ENCODE measurements at places on chromosomes 1 and 21.

DNA sequence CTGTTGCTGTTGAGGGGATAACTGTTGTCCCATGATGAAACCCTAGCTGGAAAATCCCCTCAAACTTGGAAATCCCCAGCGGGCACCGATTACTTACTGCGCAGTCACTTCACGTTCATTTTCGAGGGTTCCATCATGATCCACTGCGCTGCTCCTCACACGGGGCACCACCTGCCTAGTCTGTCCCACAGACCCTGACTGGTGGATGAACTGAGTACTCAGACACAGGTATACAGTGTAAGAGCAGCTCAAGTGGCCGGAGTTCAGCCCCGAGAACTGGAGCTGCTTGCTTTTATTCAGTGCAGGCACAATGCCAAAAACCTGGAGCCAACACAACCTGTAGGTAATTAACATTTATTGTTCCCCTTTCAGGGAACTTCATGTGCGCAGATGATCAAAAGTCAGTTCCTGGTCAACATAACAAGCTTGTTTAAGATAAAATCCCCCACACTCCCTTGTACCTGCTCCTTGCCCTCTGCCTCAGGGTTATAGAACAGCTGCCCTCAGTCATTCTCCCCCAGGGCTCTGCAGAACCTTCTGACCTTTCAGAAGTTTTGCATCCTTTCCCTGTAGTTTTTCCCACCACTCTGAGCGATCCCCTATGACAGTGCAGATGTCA, 46.5 kb upstream of the PRELP start:
- peaks cover 13% of the 10 kb centered on the region for H3K4me1 ChIP-seq
- DNase-seq: no peak
- no peak overlapping the region for H3K4me3 ChIP-seq
- H3K27me3 ChIP-seq: peaks cover 60% of the 10 kb centered on the region

DNA sequence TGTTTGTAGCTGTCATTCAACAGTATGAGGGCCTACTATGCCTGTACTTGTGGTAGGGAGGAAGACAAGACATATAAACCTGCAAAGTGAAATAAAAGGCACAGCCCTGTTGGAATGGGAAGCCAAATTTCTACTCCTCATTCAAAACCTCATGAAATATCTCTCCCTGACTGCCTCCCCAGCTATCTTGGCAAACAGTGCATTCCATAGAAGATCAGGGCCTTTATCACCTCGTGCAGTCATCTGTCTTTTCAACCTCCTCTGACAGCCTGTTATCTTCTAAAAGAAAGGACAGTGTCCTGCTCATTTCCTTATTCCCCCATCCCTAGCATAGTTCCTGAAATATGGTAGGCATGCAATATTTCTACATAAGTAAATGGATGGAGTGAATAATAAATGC, 71.0 kb downstream of the SH3GLB1 start:
- H3K4me3 ChIP-seq: no peak overlapping the region
- peaks cover 68% of the 10 kb centered on the region for H3K4me1 ChIP-seq
- DNase-seq: no peak
- no peaks in the 10 kb centered on the region for H3K27me3 ChIP-seq
- H3K36me3 ChIP-seq: no peaks in the 10 kb centered on the region
- peak overlapping the region; percentile 79 for H3K27ac ChIP-seq

DNA sequence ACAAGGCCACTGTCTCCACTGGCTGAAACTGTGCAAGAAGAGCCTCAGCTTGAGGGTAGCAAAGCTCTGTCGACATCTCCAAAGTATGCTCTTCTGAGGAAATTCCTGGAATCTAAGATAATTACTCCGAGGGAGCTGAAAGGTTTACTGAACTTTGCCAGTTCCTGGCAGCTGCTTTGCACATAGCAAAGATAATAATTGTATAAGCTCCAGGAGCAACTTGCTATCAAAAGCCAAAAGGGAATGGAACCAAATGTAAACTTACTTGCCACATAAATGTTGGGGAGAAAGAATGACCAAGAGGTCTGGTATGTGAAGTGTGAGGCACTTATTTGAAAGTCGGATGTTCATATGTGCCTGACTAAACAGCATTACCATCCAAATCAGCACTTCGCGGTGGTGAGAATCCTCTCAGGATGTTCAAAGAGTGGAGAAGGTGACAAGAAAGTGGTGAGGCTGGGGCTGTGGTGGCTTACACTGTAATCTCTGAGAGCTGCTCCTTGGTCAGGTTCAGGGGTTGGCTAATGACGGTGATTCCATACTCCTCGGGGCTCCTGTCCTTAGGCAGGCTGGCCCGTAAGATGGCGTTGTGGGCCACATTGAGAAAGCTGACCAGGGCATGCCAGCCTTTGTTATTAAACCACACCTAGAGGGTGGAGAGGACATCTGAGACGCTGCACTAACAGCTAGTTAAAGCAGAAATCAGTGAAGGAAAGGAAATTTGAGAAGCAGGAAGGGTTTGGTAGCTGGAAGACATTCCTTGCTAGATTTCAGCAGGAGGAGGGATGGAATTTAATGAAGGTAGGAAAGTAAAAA, 100.0 kb downstream of the ABCA4 start:
- peaks cover 45% of the 10 kb centered on the region for H3K4me1 ChIP-seq
- peak; percentile 83 for DNase-seq
- no peak overlapping the region for H3K4me3 ChIP-seq
- peaks cover 6% of the 10 kb centered on the region for H3K27me3 ChIP-seq
- peak overlapping the region; percentile 61 for H3K27ac ChIP-seq

- no peaks in the 10 kb centered on the region for H3K27me3 ChIP-seq
- no peaks in the 10 kb centered on the region for H3K36me3 ChIP-seq
- H3K27ac ChIP-seq: no peak overlapping the region
- no peak for DNase-seq
These were observed 9.1 kb downstream of the NTNG1 start for GRCh38 chr1:107149946-107150345.

DNA sequence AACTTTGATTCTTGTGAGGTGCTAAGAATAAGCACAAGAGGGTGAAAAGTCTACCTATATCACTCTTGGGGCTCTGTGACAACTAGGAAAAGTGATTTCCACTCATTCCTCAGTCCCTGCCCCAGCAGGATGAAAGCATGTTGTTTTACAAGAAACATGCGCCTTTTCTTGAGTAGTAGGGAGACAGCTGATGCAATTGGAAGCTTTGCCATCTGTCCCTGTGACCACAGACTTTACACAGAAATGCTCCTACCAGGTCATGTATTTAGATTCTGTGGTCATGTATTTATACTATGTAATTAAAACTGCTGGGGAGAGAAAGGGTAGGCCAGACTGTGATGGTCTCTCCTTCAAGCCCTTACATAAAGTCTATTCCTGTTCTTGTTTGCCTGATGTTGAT, 445.5 kb downstream of the PTPRC start:
- no peaks in the 10 kb centered on the region for H3K36me3 ChIP-seq
- H3K4me1 ChIP-seq: peaks cover 18% of the 10 kb centered on the region
- no peak for DNase-seq
- H3K27me3 ChIP-seq: no peaks in the 10 kb centered on the region
- no peak overlapping the region for H3K27ac ChIP-seq
- no peak overlapping the region for H3K4me3 ChIP-seq

DNA sequence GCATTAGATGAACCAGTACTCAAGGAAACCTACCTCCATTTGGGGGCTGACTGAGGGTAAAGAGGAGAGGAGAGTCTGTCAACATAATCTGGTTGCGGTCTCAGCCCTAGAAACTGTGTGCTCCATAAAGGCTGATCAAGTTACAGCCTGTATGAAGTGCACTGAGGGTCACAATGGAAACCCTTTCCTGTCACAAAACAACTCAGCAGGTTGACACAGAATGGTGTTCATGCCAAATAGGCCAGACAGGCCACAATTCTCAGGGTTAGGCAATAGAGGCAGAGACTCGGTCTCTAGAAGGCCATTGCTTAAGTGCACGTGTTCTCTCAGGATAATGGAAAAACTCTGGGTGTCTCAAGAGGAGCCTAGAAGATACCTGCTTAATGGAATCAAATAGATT, 4.1 kb upstream of the ANKRD35 start:
- H3K4me3 ChIP-seq: no peak overlapping the region
- no peaks in the 10 kb centered on the region for H3K36me3 ChIP-seq
- no peaks in the 10 kb centered on the region for H3K27me3 ChIP-seq
- H3K27ac ChIP-seq: no peak overlapping the region
- peaks cover 49% of the 10 kb centered on the region for H3K4me1 ChIP-seq

GRCh38 chr1:216731562-216731961, 8.3 kb upstream of the ESRRG start:
- no peak overlapping the region for H3K4me3 ChIP-seq
- no peaks in the 10 kb centered on the region for H3K36me3 ChIP-seq
- H3K27ac ChIP-seq: no peak overlapping the region
- no peaks in the 10 kb centered on the region for H3K4me1 ChIP-seq

DNA sequence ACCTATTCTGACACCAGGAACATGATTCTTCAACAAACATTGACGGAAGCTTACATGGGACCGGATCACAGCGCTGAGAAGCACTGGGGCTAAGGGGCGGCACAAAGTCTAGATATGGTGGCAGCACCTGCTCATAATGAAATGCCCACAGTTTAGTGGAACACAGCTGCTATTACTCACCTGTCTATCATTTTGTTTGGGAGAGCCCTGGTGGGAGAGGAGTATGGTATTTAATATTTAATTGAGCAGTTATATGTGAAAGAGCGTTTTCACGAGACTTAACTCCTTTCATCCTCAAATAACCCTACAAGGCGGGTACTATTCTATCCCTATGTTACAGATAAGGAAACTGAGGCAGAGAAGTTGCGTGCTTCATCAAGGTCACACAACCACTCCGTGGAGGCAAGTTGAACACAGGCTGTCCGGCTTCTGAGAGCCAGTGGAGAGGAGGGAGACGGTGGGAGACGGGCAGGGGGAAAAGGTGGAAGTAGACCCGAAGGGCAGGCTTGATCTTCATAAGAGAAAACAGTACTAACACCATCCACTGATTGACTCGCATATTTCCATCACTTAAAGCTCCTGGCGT, 790 bp upstream of the TSNAX start:
- DNase-seq: no peak
- peak overlapping the region; percentile 100 for H3K27ac ChIP-seq
- peaks cover 17% of the 10 kb centered on the region for H3K36me3 ChIP-seq
- peaks cover 4% of the 10 kb centered on the region for H3K27me3 ChIP-seq
- H3K4me1 ChIP-seq: peaks cover 24% of the 10 kb centered on the region
- peak overlapping the region; percentile 97 for H3K4me3 ChIP-seq

DNA sequence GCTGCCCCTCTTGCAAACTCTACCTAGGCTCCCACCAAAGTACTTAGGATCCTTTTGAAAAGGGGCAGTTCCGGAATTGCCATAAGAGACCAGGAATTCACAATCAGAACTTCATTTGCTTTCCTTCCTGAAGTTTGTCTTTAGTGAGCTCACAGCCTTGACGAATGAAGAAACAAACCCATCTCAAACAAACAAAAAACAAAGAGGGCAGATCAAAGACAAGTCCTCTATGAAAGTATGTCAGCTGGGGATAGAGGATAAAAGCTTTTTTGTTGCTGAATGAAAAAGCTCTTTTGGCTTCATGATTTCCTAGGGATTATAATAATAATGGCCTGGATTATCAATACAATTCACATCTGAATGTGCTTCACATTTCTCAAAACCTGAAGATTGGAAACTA, 357.9 kb upstream of the DUSP10 start:
- H3K4me3 ChIP-seq: no peak overlapping the region
- no peak for DNase-seq
- no peaks in the 10 kb centered on the region for H3K4me1 ChIP-seq
- H3K36me3 ChIP-seq: no peaks in the 10 kb centered on the region
- no peak overlapping the region for H3K27ac ChIP-seq
- H3K27me3 ChIP-seq: peaks cover 8% of the 10 kb centered on the region

DNA sequence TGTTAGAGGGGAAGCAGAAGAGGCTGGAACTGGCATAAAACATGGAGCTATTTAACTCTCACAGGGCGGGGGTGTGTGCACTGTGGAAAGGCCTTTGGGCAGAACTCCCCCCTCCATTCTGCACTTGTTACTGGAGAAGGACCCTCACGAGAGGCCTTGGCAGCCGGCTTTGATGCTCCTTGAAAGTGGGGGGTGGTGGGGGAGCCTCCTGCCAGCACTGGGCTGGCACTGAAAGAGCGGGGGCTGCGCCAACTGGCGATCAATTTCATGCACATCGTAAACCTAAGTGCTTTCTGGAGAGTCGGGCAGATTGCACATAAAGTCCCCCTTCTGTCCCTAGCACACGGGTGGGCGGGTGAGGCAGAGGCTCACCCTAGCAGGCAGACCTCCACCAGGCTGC, 28.9 kb downstream of the FOXO6 start:
- no peaks in the 10 kb centered on the region for H3K4me1 ChIP-seq
- no peak for DNase-seq
- peaks cover 50% of the 10 kb centered on the region for H3K27me3 ChIP-seq
- H3K27ac ChIP-seq: no peak overlapping the region
- no peaks in the 10 kb centered on the region for H3K36me3 ChIP-seq

DNA sequence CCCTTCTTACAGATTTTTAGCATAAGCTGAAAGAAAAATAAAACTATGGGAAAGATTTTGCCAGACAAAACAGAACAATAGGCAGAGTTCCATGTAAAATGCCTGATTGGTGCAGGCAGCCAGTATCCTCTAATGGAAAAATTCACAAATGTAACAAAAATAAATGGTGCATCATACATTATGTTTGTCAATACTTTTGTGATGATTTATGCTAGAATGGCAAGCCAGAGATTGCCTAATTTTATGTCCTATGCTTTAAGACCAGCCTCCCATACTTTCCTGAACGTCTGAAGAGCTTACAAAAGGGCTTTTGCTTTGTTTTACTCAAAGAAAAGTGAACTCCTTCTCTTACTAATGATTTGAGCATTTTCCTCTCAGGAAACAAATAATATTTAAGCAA, 81.5 kb upstream of the KCNJ15 start:
- H3K36me3 ChIP-seq: peaks cover 4% of the 10 kb centered on the region
- no peaks in the 10 kb centered on the region for H3K27me3 ChIP-seq
- H3K27ac ChIP-seq: no peak overlapping the region

DNA sequence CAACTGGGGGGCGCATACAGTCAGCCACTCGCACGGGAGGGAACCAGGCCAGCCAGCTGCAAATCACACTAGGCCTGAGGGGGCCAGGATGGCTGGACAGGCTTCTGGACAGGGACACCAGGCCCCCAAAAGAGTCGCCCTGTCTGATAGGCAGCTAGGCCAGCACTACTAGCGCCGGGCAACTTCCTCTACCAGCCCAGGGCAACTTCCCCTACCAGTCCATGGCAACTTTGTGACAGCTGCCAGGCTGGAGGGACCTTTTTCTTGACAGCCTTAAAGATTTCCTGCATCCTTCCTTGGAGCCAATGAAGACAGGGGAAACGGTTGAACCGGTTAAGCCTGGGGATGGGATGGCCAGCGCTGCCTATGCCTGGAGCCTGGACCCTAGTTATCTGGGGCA, 5.1 kb downstream of the IFFO2 start:
- no peaks in the 10 kb centered on the region for H3K36me3 ChIP-seq
- H3K27me3 ChIP-seq: no peaks in the 10 kb centered on the region
- H3K4me1 ChIP-seq: peaks cover 86% of the 10 kb centered on the region

GRCh38 chr1:44947063-44947773, 39.2 kb downstream of the EIF2B3 start:
- H3K27me3 ChIP-seq: no peaks in the 10 kb centered on the region
- H3K4me3 ChIP-seq: peak overlapping the region; percentile 39
- no peaks in the 10 kb centered on the region for H3K36me3 ChIP-seq
- H3K4me1 ChIP-seq: peaks cover 29% of the 10 kb centered on the region
- peak; percentile 62 for DNase-seq

- H3K36me3 ChIP-seq: 0 out of 2 replicates have a peak, but pooled peaks cover 5% of the 10 kb centered on the region
- H3K4me3 ChIP-seq: peak overlapping the region; percentile 81
- peaks cover 24% of the 10 kb centered on the region for H3K4me1 ChIP-seq
- peak overlapping the region; percentile 1 for H3K27ac ChIP-seq
These were observed 357.6 kb downstream of the KIF26B start for GRCh38 chr1:245512181-245512888.

GRCh38 chr21:39118604-39119215, 64.5 kb downstream of the PSMG1 start:
- DNase-seq: no peak
- no peaks in the 10 kb centered on the region for H3K36me3 ChIP-seq
- H3K4me1 ChIP-seq: peaks cover 25% of the 10 kb centered on the region
- H3K27me3 ChIP-seq: peaks cover 6% of the 10 kb centered on the region
- no peak overlapping the region for H3K4me3 ChIP-seq
- H3K27ac ChIP-seq: no peak overlapping the region
